Lower leg skin (tissue), 4 donors: ENCODE measurements at places on chromosomes 2 and 18.
A peak's percentile ranks its signal among the peaks of the same experiment; 100 is the strongest.

DNA sequence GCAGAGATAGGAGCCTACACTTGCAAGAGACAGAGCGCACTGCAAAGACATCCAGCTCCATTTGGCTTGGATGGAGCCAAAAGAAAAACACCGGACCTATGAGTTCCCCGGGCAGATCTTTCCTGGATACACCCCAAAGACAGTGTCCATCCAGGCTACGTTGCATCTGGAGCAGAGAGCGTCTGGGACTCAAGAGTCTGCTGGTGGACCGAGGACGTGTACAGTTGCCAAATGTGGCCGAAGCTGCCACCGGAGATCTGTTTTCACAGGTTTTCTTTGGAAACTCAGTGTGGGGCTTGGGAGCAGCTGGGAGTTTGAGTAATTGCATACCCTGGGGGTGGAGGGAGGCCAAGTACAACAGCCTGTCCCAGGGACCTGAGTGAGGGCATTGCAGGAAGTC lies 192.3 kb upstream of the OSR1 start:
- DNase-seq, result no peak

- no peak for DNase-seq
Measured at GRCh38 chr2:44934983-44935728, 6.3 kb upstream of the SIX3 start.

DNA sequence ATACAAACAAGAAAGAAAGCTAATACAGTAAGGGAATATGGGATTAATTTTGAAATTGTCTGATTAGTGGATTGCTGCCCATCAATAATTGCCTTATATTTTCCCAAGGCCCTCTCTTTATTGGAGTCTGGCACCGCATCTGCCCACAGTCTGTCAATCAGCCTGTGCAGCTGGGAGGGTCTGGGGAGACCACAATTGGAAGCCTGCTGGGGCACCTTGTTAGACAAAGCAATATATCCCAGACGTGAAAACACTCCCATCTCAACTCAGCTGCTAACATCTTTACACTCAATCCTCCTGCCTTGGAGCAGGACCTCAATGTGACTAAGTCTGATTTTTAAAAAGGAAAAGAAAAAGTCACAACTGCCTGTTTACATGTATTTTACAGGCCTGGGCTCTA lies 258.6 kb downstream of the SRBD1 start:
- no peak for DNase-seq

DNA sequence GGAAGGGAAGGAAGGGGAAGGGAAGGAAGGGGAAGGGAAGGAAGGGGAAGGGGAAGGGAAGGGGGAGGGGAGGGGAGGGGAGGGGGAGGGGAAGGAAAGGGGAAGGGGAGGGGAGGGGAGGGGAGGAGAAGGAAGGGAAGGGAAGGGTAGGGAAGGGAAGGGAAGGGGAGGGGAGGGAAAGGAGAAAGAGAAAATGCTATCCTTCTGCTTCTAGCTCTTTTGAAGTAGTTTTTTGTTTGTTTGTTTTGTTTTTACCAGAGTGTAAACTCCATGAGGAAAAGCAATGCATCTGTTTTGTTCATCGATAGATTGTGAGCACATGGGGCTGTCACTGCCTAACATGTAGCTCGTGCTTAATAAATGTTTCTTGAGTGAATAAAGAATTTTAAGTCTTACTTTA lies 1592.7 kb upstream of the ACVR2A start:
- no peak for DNase-seq

GRCh38 chr18:59484561-59485328 lies 125.7 kb upstream of the LMAN1 start:
- no peak for DNase-seq

DNA sequence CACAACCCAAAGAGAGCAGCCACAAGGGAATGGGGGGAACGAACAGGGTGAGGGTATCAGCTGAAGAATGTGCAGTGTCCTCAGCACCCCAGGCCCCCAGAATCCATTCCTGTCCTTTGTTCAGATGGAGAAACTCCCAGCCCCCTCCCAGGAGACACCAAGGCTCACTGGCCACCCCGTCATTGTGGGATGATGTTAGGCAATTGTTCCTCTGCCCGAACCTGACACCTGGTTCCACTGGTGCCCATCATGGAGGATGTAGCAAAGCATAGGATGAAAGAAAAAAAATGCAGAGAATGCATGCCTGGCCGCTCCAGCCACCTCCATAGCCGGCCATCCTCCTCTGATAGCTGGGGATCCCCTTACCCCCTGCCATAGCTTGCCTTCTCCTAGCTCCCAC lies 197.3 kb upstream of the TWIST2 start:
- DNase-seq, result peak; percentile 52

DNA sequence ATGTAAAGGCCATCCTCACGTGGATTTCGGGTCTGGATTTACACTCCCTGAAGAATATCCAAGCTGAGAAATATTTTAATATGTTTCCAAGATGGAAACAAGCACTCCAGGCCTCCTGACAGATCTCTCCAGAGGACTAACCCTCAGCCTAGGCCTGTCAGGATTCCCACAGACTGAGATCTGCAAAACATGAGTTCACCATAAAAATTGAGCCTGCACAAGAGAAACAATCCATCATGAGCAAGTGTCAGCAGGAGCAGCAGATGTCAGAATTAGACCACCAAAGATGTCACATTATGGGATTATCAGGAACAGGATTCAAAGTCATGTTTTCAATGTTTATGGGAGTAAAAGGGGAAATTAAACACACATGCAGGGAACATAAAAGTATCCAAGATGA lies 191.3 kb downstream of the TFCP2L1 start:
- no peak for DNase-seq

DNA sequence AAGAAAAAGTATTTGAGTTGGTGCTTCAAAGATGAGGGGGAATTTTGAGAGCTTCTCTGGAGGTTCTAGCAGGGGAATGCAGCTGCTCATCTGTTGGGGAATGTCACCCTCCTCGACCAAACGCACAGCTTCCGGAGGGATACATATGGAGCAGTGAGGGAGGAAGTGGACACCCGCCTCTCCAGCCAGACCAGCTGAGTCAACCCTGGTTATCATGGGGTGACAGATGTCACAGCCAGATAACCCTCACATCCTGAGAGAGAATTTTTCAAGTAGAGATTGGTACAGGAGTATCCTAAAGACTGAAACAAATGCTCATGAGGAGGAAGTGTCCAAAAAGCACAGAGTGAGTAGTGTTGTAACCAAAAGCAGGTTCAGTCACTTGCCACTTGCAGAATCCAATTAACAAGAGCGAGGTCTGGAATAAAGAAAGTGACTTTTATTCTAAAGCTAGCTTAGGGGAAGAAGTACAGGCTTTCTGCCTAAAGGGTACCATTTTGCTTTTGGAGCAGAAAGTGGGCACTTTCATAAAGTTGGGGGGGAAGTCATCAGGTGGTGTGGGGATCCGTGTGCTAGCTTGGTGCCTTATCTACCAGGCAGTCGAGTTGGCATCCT lies 395.2 kb downstream of the RAD51AP2 start:
- DNase-seq, result no peak

DNA sequence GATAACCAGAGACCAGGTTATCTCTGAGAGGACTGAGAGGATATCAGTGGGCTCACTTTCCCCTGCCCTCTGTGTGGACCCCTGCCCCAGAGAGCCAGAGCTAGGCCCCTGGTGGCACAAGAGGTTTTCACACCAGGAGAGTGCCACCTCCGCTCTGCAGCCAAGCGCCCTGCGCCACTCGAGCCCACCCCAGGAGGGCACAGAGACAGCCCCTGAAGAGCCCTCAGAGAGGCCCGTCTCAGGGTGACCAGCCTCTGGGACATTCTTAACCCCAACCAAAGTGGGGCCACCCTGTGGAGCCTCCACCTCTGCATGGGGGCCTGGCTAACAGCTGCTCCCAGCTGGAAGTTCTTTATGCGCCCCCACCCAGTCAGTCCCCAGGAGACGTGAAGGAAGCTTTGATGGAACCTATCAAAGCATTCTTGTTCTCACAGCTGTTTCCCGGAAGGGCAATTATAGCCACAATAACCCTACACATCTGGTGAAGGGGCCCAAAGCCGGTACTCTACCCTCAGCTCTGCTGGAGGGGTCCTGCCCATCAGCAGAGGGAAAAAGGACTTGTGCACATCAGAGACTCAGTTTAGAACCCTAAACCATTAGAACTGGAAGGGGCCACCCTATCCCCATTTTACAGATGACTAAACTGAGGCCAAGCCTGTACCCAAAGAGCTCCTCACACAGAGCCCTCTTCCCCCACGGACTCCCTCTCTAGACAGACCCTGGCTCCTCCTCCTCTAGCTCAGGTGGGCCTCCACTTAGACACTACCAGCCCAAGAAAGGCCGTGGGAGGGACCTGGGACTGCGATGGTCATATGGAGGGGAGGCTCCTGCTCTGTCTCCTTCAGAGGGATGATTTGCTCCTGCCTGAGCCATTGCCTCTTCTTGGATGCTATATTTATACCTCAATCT lies 101.1 kb downstream of the ZFP36L2 start:
- no peak for DNase-seq

GRCh38 chr2:15732341-15733077 lies 140.8 kb downstream of the DDX1 start:
- DNase-seq, result peak; percentile 49

DNA sequence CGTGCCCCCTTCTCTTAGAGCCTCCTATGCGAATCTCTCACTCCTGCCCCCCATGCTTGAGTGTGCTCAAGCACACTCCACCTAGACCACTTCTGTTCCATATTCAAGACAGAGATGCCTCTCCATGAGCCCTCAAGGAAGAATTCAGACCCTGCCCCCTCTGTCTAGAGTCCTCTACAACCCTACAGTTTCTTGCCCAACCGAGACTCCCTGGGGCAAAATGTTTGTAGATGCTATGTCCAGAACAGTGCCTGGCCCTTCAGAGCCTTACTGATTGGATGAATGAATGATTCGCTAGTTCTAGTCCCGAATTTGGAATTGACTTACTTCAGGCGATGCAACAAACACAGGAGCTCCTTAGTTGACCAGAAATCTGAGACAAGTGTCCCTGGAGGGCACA lies 8.7 kb downstream of the APCDD1 start:
- DNase-seq, result no peak

GRCh38 chr2:77519888-77520506 lies 2.2 kb downstream of the LRRTM4 start:
- DNase-seq, result no peak

GRCh38 chr18:59932401-59932800 lies 32.6 kb downstream of the PMAIP1 start:
- DNase-seq, result no peak

DNA sequence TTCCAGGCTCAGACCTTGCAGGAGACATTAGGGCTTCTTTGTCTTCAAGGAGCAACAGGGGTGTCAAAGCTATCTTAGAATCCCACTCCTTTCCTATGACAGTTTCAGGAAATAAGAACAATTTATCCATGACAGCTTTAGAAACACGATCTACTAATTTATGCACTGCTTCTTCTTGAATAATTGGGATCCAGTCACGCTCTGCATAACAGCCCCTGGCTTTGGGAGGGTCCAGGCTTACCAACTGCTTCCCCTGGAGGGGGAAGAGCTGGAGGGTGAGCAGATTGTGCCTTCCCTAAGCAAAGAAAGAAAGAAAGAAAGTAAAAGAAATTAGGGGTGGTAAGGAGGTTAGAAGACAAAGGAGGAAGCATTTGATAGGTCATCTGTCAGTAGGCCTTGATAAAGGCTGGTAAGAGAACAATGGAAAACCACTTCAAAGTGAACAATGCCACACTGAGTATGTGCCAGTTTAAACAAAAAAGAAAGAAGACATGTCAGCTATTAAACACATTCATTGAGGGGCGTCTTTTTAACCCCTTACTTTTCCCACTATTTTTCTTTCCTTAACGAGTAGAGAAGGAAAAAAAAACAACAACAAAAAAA lies 327.6 kb downstream of the DCC start:
- no peak for DNase-seq

- no peak for DNase-seq
Measured at GRCh38 chr2:126751477-126751876, 95.5 kb downstream of the GYPC start.

GRCh38 chr2:236964291-236964690 lies 121.4 kb upstream of the COPS8 start:
- peak; percentile 85 for DNase-seq

GRCh38 chr2:152475982-152476381 lies 141.0 kb downstream of the FMNL2 start:
- DNase-seq, result no peak

- DNase-seq, result peak; percentile 81
Measured at GRCh38 chr2:70094978-70095719, 7.9 kb downstream of the PCBP1 start.

DNA sequence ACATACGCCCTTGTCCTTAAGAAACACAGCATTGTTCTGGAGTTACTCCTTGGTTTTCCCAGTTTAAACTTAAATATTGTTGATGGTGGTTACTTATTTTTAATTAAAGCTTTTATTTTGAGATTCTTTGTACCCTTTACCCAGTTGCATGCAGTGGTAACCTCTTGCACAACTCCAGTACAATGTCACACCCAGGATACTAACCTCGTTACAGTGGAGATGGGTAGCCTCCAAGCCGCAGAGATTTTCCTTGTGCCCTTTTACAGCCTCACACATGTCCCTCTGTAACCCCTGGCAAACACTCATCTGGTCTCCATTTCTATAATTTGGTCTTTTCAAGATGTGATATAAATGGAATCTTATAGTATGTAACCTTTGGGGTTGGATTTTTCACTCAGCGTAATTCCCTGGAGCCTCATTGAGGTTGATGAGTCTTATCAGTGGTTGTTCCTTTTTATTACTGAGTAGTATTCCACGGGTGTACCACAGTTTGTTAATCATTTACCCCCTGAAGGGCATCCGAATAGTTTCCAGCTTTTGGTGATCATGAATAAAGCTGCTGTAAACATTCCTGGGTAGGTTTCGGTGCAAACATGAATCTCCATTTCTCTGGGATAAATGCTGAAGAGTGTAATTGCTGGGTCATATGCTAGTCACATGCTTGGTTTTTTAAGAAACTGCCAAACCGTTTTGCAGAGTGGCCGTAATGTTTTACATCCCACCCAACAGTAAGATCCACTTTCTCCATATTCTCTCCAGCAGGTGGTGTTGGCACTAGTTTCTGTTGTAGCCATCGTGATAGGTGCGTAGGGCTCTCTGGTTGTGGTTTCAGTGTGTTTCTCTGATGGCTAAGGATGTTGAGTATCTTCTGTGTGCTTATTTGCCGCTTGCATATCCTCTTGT lies 68.6 kb downstream of the DGKD start:
- DNase-seq, result no peak

DNA sequence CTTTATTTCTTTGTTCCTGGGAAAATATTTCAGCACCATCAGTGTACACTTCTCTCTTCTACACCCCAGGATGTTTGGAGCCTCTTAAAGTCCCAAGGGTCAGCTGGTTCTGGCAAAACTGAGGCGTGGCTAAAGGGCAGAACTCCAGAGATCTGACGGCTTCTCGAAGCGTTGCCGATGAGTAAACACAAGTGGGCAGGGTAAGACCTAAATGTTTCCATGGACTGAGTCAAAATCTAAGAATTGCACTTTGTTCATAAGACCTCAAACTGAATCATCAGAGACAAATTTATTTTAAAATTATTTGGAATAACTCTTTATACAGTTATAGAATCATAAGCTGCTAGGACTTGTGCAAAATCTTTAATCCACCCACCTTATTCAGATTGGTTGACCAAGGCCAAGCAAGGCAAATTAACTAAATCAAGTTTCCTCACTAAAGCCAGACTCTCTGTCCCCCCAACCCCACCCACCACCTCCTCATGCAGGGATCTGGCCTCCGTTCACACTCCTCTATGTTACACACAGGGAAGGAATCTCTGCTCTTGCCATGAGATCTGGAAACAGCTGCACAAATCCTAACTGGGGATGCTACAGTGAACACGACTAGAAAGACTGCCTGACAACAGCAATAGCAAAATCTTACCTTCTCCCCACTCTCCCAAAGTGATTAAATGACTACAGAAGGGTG lies 342.6 kb upstream of the KLHL29 start:
- no peak for DNase-seq
